Heart right ventricle (tissue), 16 donors: ENCODE measurements at places on chromosomes 13 and 19. TPM values are rescaled to one million over a fixed set of nuclear protein-coding genes. Genes with fewer than 3 reads are reported as not detected.

Gene FGF21
- not detected for total RNA-seq

- no peak for DNase-seq
Measured at GRCh38 chr13:21446656-21447055, 12.4 kb downstream of the ZDHHC20 start.

GRCh38 chr19:29013325-29013724 lies 199.6 kb downstream of the UQCRFS1 start:
- no peak for DNase-seq

DNA sequence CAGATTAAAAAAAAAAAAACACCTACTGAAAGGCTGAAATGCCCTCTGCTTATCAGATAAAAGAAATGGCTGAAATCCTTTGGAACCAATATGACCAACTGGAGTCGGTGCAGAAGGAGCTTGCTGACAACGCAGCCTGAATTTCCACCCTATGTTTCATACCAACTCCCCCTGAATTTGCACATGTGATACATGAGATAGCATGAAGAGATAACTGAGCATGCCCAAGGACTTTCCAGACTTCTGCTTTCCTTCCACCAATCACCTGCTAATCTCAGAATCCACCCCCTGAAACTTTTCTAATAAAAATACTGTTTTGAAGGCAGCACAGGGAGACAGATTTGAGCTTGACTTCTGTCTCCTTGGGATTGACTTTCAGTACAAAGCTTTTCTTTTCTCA lies 32.2 kb upstream of the WDFY2 start:
- DNase-seq: no peak

GRCh38 chr13:27252467-27252866 lies 1.1 kb downstream of the RPL21 start:
- DNase-seq: no peak

GRCh38 chr13:108214441-108215271 lies 680 bp downstream of the LIG4 start:
- peak; percentile 17 for DNase-seq

Gene ZNF28
- 9.3 TPM for total RNA-seq

DNA sequence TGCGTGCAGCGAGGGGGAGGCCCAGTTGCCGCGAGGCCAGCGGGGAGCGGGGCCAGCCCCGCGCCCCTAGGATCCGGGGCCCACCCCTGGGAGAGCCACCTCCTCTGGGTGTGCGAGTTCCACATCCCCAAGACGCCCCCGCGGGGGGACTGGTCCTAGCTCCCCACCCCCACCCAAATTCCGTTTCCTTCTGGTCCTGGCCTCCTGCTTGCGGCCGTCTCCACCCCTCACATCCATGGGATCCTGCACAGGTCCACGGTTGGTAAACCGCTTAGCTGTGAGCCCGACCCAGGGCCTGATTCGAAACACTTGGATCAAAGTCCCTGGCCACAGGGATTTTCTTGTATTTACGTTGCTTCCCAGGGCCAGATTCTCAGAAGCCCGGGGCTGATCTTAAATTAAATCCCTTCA lies 324 bp upstream of the FBXO17 start:
- no peak for DNase-seq

Gene CAPS
- total RNA-seq: 2.2 TPM

DNA sequence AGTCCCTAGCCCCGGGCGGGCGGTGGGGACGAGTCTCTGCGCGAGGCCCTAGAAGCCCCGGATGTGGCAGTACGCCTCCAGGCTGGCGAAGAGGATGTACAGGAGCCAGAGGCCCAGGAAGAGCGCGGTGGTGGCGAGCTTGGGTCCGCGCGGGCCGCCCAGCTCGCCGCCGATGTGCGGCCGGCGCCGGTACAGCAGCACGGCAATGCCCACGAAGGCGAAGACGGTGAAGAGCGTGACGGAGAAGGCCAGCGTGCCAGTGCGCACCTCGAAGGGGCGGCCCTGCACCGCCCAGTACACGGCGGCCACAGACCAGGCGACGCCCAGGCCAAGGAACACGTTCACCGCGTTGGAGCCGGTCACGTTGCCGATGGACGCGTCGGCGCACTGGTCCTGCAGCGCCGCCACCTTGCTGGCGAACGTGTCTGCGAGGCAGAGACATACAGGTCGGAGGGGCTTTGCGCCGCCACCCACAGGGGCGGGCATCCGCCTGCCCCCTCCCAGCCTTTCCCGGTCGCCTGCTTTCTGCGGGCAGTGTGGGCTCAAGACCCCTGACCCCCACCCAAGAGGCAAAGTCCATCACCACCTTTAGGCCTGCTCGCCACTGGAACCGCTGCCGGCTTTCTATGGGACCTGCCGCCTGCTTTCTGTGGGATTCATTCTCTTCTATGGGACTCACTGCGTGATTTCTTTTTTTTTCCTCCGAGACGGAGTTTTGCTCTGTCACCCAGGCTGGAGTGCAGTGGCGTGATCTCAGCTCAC lies 10.9 kb upstream of the MEIS3 start:
- DNase-seq: no peak

DNA sequence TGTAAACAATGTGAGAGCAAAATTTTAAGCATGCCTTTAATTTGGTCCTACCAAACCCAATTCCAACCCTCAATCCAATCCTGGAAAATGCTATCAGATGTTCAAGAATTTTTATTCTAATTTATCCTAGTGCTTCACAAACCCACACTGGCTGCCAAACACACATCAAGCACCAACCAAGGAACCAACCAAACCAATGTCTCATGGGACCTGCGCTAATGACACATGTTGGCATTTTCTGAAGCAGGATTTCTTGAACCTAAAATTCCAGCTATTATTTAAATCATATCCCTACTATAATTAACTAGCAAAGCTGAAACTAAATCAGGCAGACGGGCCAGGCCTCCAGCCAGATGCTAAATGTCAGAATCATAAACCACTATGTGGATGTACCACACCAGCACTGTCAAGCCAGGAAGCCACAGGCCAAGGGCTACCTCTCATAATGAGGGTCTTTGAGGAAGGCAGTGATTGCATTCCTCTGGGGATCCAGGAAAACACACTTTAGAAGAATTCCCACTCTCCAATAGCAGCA lies 5.8 kb downstream of the LATS2 start:
- DNase-seq: no peak

DNA sequence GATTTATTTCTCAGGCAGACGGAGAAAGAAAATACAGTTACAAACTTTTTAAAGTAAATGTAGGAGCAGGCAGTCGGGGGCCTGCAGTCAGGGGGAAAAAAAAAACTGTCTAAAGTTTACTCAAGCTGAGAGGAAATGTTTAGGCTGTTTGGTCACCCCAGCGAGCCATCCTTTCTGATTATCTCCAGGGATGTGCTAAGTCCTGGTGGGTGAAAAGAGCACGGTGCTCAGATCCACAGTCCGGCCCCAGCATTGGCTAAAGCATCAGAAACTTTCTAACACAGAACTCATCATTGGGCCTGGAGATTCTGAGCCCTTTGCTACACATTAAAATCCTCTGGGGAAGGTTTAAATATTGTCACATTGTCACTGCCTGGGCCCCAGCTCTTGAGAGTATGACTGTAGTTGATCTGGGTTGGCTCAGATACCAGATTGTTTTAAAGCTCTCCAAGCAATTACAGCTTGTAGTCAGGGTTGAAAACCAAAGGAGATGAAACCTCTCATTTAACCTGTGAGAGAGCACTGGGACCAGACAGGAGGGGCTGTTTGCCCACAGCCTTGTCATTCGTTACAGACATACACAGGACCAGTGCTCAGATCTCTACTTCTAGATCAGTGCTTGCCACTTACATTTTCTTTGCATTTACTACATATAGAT lies 131.1 kb upstream of the HTR2A start:
- no peak for DNase-seq

Gene EXOC3L2
- 1.00 TPM for total RNA-seq

Gene NEK5
- total RNA-seq: 0.31 TPM

Gene TUBB4A
- total RNA-seq: 0.28 TPM

Gene CYP2S1
- not detected for total RNA-seq

GRCh38 chr19:6070207-6070681 lies 40.1 kb downstream of the RFX2 start:
- DNase-seq: no peak

DNA sequence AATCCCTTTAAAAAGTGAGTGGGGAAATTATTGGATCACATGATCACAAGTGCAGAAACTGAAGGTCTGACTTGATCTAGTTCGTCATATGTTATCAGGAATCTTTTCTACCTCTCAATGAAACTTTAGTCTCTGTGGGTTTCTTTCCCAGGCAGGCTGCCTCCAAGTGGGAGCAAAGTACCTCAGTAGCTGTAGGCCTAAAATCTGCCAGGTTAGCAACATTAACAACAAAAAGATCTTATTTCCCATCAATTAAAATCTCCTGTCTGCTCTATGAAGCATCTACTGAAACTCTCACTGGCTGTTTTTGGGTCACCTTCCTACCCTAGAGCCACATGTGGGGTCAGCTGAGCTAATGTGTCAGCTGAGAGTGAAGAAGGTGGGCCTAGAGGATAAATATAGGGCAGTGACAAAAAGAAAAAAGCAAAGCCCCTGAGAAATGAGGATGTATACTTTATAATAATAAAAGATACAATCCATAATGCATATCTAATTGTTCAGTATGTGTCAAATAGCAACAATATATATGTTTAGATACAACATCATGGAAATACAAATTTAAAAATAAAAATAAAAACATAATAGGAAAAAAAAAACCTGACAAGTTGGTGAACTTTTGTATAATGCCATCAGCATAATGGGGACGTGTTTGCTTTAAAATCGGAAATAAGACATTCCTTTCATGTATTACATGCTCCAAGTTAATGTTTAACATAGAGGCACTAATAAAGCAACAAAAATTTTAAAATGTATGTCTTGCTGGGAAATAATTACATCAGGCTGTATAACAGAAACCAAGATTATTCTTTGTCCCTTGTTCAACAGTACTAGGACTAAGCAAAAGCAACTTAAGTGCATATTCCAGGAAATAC lies 141.1 kb downstream of the GPC5 start:
- DNase-seq: no peak

GRCh38 chr13:113220141-113220598 lies 10.8 kb downstream of the CUL4A start:
- DNase-seq: no peak

DNA sequence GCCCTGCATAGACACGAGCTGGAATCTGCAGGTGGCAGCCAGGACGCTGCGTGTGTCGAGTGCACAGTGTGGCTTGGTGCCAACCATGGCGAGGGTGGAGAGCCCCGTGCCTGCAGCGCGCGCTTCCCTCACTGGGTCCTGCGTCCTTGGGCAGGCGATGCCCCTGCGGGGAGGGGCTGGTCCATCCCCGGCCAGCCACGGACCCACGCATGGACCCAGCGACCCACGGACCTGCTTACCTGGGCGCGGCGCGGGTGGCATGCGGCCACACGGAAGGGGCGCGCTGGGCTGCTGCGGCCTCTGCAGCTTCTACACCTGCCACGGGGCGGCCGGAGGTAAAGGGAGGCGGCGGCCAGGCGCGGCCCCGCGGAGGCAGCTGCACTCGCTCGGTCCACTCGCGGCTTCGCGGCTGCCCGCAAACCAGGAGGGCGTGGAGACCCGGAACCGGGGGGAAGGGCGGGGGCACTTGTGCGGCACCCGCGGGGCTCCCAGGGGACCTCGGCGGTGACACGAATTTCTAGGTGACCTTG lies 569 bp upstream of the MCF2L start:
- DNase-seq: no peak
